ENCODE measurements at places on chromosomes 5 and 9.
A peak's percentile ranks its signal among the peaks of the same experiment; 100 is the strongest.

- peak; percentile 83 for DNase-seq
Measured at GRCh38 chr5:176533894-176534611, 3.1 kb downstream of the RNF44 start.

DNA sequence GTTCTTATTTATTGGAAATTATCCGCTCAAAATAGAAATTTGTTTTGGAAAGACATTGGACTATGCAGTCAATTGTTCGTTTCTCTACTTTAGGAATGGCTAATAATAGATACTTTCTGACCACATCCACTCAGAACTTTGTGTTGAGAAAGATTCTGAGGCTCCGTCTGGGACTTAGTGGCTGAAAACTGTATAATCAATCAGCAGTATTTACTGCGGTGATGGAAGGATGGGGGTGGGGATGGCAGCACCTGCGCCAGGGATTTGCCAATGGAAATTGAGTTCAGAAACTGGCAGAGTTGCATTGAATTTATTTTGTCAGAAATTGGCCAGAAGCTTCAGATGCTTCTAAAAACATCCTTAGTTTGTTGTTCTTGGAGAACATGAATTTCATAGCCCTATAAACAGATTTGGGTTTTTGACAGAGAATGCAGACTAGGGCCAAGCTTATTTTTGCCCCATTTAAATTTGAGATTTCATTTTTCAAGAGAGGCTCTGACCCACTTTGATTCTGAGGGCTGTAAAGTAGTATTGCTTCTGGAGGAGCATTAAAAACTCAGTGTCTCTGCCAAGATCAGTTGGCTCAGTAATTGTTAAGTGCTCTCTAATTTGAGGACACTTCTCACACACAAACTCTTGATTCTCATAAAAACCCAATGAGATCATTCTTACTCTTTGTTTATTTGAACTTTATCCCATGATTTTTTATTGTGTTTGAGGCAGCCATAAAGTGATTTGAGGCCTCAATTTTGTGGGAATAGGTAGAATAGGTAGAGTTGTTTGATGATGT is 215.1 kb downstream of the CD180 start:
- no peak for DNase-seq

- no peak for DNase-seq
Measured at GRCh38 chr5:96177303-96177869, 215.7 kb upstream of the ELL2 start.

GRCh38 chr5:138974227-138975063 is 99.3 kb upstream of the LRRTM2 start:
- DNase-seq: no peak

GRCh38 chr5:52684051-52684450 is 103.7 kb upstream of the ITGA1 start:
- no peak for DNase-seq

GRCh38 chr9:93582115-93582514 is 5.7 kb downstream of the PHF2 start:
- peak; percentile 39 for DNase-seq

DNA sequence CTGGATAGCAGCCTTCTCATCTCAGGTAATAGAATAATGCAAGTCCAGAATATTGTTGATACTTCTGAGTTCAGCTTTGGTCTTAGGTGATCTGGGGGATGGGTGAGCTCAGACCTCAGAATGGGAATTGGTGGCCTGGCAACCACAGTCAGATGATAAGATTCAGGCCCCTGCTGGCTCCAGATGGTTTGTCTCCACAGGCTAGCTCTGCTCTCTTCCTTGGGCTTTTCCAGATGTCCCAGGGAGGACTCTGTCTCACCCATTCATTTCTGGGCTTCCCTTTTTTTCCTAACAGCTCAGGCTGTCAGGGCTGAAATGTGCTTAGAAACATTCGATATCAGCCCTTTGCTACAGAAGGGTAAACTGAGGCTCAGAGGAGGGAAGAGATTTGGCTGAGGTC is 17.6 kb upstream of the TNFSF15 start:
- no peak for DNase-seq

DNA sequence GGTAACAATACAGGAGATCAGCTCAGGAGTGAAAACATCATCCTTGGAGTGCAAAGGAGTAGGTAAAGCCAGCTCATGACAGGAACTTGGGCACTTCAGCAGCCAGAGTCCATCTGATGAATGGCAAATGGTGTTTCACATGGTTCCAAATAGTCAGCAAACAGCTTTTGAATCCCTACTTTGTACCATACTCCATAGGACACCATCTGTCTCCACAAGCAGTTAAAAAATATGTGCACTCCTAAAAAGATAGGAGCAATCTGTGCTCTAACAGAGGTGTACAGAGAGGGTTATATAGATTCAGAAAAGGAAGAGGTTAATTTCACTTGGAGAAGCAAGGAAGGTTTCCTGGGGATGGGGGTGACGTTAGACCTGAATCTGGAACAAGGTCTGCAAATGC is 21.6 kb upstream of the B4GALT1 start:
- DNase-seq: no peak

- DNase-seq: no peak
Measured at GRCh38 chr5:61202213-61202612, 39.9 kb upstream of the SMIM15 start.

GRCh38 chr5:148186248-148187003 is 16.4 kb upstream of the SPINK6 start:
- DNase-seq: no peak

DNA sequence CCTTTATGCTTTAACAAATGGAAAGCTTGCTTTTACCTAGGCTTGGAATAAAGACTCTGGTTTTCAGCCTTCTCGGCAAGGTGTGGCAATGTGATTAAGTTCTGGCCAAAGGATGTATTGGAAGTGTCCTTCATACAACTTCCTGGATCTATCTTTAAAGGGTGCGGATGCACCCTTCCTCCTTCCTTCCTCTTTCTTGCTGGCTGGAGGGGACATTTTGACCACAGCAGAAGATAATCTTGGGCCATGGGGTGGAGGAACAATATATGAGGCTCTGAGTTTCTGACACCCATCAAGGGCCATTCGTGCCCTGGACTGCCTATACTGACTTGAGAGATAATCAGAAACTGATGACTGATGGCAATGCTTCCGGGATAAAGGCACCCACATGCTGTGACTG is 145.7 kb downstream of the ACER2 start:
- no peak for DNase-seq

- no peak for DNase-seq
Measured at GRCh38 chr5:31476738-31477141, 55.2 kb downstream of the DROSHA start.

DNA sequence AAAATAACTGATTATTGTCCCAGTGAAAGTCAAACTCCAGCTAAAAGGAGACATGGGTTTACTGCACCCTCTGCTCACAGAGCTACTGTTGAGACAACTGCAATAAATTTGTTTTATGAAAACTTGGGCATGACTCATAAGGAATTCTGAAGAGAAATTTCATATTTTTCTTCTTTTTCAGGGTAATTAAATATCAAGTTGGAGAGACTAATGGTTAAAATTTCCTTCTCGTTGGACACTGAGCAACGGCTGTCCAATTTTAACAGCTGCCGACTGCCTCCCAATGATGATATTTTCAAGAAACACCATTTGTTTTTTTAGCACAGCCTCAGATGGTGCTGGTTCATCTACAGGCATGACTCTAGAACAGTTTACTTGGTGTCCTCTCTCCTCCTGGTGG is 259.2 kb upstream of the RGMB start:
- DNase-seq: no peak

DNA sequence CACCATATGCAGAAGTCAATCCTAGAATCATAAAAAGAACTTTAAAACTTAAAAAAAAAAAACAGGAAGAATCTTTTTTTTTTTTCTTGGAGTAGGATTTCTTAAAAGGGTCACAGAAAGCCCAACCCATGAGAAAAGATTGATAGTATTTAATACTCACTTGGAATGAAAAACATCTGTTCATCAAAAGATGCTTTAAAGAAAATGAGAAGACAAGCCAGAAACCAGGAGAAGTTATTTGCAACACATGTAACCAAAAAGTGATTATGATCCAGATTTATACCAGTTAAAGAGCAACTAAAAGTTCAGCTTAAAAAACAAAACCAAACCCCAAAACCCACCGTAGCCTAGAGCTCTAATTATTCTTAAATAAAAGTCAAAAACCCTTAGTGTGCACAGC is 69.3 kb downstream of the TLE4 start:
- DNase-seq: no peak

DNA sequence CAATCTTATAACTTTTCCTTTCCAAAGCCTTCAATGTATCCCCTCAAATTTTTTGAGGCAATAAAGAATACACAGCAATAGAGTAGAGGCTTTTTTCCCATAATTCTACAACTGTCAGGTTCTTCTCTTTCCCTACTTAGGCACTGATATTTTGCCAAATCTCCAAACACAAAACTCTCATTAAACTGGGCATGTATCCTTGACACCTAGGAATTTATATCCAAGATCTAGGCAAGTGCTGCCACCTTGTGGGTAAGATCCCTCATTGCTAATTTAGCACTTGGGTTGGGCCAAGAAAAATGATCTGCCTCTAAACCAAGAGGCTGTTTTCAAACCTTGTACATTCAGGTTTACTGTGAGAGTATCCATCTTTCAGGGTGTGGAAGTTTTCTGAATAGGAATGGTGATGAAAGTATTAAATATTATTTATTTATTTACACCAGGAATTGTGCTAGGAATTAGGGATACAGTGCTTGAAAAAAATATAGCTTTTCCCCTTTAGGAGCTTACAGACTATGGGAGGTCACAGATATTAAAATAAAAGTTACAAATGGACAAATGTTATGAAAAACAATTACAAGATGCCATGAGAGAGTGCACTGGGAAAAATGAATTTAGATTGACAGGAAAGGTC is 17.6 kb downstream of the TSTD2 start:
- peak; percentile 77 for DNase-seq

- DNase-seq: no peak
Measured at GRCh38 chr5:34061993-34062392, 19.0 kb upstream of the C1QTNF3 start.

- peak; percentile 53 for DNase-seq
Measured at GRCh38 chr9:126699401-126699881, 85.7 kb downstream of the LMX1B start.

GRCh38 chr5:147688656-147689356 is 93.7 kb downstream of the JAKMIP2 start:
- DNase-seq: no peak

DNA sequence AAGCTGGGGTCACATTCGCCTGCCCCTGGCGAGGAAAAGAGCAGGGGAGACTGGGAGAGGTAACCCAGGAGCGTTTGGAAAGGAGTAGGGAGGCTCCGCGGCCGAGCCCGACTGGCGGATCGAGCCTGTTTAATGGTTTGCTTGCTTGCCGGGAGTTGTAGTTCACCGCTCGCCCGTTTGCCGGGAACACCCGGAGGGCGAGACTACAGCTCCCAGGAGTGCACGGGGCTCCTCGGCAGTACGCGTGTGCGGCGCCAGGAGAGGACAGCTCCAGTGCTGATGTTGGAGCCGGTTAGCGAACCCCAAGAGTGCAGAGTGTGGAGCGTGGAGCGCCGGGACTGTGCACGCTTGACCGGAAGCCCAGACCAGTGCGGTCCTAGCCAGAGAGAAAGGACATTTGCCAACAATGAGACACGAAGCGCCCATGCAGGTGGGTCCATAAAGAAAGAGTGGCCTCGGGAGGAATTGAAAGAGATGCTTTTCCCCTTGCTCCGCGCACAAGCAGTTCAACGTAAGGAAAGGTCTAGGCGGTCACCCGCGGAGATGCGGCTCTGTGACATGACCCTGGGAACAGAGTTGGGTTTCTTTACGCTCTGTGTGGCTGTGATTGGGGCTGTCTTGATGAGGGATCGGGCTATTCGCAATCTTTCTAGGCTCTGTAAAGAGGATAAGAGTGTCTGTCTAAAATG is at the start of gene RAB3C:
Gene RAB3C (plus strand): TSS at position 273 of the 689 bp plus-strand sequence. CDS start 134 bp downstream, at position 407.
- peak; percentile 68 for DNase-seq

GRCh38 chr5:131382407-131383395 is 118.8 kb downstream of the CDC42SE2 start:
- peak; percentile 72 for DNase-seq

GRCh38 chr9:98410185-98410697 is 154.8 kb upstream of the TBC1D2 start:
- DNase-seq: no peak

DNA sequence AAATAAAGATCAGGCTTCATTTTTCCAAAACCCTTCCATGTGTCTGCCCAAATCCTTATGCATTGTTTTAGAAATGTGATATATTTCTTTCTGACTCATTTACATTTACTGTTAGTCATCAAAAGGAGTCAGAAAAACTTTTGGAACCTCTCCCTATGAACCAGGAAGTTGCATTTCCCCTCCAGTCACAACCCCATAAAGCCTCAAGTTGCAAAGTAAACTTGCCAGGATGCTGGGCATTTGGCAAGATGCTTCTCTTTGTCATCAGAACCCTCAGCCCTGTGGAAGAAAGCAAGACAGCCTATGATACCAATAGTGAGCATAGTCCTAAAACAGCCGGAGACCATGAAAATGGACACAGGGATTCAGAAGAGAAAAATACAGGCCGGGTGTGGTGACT is 84.2 kb downstream of the MUSK start:
- DNase-seq: no peak

GRCh38 chr9:129944506-129945116 is 98.4 kb downstream of the FNBP1 start:
- peak; percentile 77 for DNase-seq

DNA sequence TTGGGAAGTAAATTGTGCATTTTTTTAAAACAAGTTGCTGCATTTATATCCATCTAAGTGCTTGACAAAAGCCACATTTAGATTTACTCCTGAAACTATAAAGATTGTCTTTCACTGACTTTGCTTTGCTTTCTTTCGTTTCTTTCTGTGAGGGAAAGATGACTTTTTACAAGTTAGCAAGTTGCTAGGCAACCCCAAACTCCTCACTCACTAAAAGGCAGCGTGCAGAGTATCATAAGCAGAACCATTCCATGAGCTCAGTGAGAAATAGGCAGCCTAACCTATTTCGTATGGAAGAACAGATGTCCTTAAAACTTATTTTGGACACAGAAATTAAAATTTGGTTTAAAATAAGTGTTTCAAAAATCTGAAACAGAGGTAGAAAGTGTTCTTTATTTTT is 29.0 kb downstream of the KLF9 start:
- no peak for DNase-seq

GRCh38 chr5:135560858-135561257 is 17.9 kb downstream of the CXCL14 start:
- peak; percentile 83 for DNase-seq

DNA sequence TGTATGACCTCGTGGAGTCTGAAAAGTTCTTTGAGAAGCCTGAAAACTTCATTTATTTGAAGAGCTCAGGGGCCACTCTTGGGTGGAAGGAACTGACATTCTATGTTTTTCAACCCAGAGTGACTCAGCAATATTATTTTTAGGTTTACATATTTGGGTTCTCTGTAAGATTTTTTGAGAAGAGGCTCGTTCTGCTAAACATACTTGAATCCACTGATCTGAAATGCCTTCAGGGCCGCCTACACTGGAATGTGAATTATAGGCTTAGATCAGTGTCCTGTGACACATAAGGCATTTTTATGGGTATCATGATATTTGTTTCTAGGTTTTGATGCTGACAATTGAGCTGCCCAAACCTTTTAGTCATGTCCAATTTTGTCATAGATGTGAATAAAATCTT is 86.2 kb downstream of the PSAT1 start:
- DNase-seq: no peak

DNA sequence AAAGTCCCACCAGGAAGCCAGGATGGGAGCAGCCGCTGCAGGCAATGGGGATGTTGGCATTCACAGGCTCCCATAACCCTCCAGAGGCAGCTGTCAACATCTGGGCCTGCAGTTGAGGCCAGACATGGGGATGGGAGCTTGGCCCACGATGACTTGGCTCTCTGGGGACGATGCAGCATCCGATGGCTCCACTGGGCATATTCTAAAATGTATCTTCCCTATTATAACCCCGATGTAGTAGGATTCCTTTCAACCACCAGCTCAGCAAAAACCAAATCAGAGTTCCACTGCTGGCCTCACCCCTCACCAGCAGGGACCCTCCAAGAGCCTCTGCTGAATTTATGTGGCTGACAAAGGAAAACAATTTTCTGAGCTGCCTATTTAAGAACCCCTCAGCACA is 7.1 kb downstream of the SPRY4 start:
- no peak for DNase-seq
